ENCODE measurements at places on chromosomes 5 and 9. TPM values are rescaled to one million over a fixed set of nuclear protein-coding genes. Genes with fewer than 3 reads are reported as not detected.

LRRC19 gene
- not detected for polyA plus RNA-seq

F12 gene
- 13.6 TPM for polyA plus RNA-seq

TEX48 gene
- polyA plus RNA-seq: not detected

PCDHGA7 gene
- polyA plus RNA-seq: not detected

PCDHB6 gene
- polyA plus RNA-seq: 0.15 TPM

ADGRD2 gene
- not detected for polyA plus RNA-seq

DRD1 gene
- not detected for polyA plus RNA-seq

ROPN1L gene
- polyA plus RNA-seq: 0.31 TPM

COL5A1 gene
- 17.3 TPM for polyA plus RNA-seq

SLC36A3 gene
- not detected for polyA plus RNA-seq

PRR7 gene
- 1.5 TPM for polyA plus RNA-seq

CD180 gene
- polyA plus RNA-seq: 0.37 TPM

SOHLH1 gene
- not detected for polyA plus RNA-seq

NMUR2 gene
- polyA plus RNA-seq: not detected

TRIM41 gene
- 13.8 TPM for polyA plus RNA-seq

GLRA1 gene
- not detected for polyA plus RNA-seq

Measured in stomach (tissue), 19 donors.